ENCODE measurements at places on chromosomes 1 and 21.

DNA sequence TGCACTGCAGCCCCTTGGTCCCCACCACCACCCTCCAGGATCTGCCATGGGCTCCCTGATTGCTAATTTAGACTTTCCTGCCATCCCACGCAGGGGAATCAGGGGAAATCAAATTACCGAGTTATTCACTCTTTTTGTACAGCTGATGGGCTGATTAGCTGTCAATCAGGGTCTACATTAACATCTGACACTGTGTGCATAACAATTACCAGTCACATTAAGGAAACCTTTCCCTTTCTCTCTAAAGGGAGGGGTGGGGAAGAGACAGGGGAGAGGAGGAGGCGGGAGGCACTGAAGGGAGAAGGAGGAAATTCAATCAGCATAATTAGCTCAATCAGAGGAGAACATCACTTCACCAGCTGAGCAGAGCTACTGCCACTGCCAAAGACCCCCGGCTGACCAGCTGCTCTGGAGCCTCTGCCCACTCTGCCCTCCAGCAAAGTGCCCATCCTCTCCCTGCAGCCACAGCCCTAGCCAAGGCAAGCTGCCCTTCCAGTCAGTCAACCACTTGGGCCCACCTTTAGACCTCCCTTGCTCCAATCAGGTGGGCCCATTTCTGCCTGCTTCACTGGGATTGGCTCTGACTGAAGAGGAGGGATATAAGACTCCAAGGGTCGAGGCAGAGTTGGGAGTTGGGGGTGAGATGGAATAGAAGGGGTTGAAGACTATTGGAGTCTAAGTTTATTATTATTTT lies 199.3 kb upstream of the ZC3H12A start:
- DNase-seq, result no peak

- no peak for DNase-seq
Observed at GRCh38 chr1:115286431-115287205, 51.4 kb downstream of the NGF start.

DNA sequence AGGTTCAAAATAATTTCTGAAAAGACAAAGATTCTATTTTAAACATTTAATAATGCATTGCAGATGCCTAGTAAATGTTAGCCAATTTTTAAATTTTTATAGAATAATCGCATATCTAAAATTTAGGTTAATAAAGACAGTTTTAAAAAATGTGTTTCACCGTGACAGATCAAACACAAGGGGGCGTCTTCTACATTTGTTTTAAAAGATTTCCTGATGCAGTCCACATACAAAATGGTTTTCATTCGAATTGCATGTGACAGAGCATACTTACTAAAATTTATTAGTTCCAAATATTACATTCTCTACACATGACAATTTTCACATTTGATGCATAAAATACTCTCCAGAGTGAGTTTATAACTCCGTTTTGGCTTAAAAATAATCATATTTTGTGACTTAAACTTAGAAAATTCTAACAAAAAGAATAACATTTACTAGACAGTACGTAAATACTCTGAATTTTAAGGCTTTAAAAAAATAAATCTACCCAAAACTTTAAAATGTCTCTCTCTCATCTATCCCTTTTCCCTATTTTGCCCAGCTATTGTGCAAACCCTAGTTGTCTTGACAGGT lies 75.5 kb downstream of the ADAMTS1 start:
- DNase-seq, result no peak

DNA sequence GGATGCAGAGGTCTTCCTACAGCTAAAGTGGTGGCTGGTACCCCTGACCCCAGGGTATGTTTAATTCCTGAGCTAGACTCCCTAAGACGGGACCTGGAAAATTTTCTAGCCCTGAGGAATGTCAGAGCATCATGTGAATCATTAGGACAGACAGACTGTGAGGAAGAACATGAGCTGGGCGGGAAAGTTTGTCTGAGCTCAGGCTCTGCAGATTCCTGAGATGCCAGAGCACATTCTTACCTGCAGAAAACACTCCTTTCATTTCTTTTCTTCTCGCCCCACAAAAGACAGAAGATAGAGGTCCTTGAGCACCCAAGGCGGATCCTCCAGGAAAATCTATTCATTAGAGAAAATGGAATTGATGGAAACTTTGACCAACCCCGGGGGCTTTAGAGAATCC lies 6.5 kb downstream of the CAPN2 start:
- no peak for DNase-seq

GRCh38 chr1:151325646-151326429 lies 1.4 kb downstream of the PI4KB start:
- DNase-seq, result no peak

DNA sequence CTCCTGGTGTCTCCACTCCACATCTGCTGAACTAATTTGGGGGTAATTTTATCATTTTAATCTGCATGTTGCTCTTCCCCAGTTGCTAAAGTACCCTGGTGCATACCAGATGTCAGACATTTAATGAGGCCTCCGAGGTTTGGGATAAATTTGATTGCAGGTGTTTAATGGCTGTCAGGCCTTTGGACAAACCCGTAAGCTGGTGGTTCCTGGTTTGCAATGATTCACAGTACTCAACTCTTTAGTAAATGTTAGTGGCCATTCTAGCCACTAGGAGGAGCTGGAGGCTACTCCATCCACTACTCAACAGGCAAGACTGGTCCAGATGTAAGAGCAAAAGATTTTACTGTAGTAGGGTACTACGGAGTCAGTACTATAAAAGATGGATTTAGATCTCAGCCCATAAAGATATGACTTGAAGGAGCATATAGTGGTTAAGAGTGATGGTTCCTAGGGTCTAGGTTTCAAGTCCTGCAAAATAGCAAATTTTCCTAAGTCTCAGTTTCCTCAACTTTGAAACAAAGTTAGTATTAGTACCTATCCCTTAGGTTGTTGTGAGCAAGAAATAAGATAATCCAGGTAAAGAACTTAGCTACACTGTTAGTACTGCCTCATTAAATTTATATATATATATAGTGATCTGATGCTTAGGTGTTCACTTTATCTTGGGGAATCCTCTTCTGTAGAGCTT lies 132.8 kb downstream of the SNX7 start:
- peak; percentile 47 for DNase-seq

- DNase-seq, result no peak
Observed at GRCh38 chr1:48338257-48338656, 115.7 kb downstream of the SLC5A9 start.

All from central memory CD8-positive, alpha-beta T cell (primary cell).